ENCODE measurements at places on chromosomes 3 and 15.

DNA sequence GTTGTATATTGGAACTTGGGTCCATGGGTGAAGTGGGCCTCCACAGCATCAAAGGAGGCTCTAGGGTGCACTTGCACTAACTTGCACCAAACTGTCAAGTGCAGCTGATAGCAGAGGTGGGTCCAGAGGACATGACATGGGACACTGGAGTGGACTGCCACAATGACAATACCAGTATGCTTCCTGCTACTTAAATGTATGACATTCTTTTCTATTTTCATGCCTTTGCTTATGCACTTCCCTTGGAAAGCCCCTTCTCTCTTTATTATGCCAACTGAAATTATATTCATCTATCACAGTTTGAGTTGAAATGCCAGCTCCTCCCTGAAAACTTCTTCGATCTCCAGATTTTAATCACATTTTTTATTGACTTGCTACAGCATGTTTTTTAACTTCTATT is 101.8 kb downstream of the CFAP20DC start:
- DNase-seq: no peak

DNA sequence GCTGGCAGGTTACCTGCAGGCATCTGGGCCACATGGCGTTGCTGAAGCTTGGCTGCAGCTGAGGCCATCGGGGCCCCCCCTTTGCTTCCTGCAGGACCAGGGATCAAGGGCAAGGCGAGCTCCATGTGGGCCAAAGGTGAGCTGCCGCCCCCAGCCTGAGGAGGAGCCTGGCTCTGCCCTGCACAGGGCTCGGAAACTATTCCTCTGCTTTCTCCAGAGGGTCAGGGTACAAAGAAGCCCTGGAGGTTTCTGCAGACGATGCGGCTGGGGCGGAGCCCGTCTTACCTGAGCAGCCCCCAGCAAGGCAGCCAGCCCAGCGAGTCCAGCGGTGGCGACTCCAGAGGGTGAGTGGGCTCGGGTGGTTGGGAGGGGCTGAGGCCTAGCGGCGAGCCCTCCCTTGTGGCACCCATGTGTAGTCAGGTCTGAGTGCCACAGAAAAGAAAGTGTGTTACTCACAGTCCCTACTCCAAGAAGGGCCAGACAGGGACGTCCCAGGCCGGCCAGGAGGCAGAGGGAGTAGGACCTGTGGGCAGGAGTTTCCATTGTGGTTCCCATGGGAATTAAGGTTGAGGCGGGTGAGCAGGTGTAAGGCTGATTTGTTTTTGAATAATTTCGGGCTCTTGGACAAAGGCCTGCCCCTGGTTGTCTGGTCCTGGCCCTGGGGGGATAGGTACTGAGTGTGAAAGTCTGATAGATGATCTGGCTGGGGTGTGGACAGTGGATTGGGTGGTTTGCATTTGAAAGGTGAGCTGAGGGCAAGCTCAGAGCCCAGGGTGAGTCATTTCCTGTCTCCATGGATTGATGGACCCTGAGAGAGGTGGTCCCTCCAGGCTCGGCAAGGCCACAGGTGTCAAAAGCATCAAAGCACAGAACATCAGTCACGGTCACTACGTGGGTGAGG is 25.4 kb downstream of the CFAP100 start:
- no peak for DNase-seq

DNA sequence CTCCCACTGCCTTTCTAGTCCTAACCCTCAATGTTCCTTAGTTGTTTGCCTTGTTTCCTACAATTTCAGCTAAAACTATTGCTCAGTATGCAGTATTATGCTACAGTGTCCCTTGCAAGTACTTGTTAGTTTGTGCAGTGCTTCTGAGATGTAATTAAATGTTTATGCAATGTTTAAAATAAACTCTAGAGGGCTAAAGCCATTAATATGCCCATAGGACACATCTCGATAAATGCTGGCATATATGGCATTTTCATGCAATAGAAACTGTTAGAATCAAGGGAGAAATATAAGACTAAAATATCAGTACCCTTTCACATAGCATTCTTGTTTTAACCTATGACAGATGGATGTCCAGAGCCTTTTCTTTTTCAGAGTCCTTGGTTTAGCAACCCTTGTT is 59.8 kb upstream of the ACKR4 start:
- DNase-seq: no peak

DNA sequence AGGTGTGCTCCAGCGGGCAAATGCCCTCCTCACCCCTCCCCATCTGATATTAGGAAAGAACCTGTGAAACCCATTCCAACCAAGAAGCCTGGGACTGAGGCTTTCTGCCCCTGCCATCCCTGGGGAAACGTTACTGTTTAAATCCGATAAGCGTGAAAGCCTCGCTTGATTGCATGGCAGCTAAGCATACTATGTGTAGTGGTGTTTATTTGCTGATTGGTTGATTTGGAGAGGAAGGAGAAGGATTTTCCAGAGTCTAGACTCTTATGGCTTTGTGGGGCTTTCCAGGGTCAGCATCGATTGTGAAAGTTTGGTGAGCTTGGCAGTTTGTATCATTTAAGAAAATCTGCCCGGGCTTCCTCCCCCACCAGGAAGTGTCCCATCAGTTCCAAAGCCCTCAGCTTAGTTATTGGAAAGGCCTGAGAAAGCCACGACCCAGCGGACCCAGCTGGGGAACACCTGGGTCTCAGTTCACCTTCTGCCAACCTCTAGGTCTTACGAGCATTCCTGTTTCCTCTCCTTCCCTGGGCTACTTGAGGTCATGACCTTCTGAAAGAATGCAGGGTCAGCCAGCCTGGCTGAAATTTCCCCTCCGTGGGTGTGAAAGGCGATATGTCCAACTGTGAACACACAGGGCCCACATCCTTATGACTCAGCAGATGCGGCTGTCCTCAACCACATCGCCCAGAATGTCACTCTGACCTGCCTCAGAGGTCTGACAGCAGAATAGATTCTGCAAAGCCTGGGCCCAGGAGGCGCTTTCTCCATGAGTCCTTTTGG is 62.8 kb upstream of the HERC1 start:
- DNase-seq: no peak

- DNase-seq: no peak
These were observed 41.4 kb downstream of the VGLL4 start for GRCh38 chr3:11602239-11602840.

All from stimulated activated CD4-positive, alpha-beta T cell treated with anti-CD3 and anti-CD28 coated beads, Interleukin-4, amount 100 ng/mL, for 1 hour (primary cell).